ENCODE measurements at places on chromosomes 3 and 15. TPM values are rescaled to one million over a fixed set of nuclear protein-coding genes. Genes with fewer than 3 reads are reported as not detected.

DNA sequence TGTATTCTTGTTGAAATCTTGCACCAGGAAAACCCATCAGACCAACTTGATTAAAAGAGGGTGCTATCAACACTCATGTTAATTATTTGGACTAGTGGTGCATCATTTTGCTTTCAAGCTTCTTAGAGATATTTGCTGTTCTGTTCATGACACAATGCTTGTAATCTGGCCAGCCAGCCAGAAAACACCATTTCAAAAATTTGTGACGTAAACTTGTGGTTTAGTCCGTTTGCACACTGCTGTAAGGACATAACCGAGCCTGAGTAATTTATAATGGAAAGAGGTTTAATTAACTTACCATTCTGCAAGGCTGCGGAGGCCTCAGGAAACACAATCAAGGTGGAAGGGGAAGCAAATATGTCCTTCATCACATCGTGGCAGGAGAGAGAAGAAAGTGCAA lies 374.3 kb upstream of the TGFBR2 start:
- H3K36me3 ChIP-seq, result no peaks in the 10 kb centered on the region
- no peaks in the 10 kb centered on the region for H3K27me3 ChIP-seq
- peaks cover 9% of the 10 kb centered on the region for H3K4me1 ChIP-seq

DBR1 gene
- polyA plus RNA-seq, result 7.8 TPM

RTP1 gene
- polyA plus RNA-seq, result not detected

- H3K27me3 ChIP-seq, result no peaks in the 10 kb centered on the region
- H3K4me1 ChIP-seq, result peaks cover 15% of the 10 kb centered on the region
- H3K4me3 ChIP-seq, result no peak overlapping the region
- H3K36me3 ChIP-seq, result no peaks in the 10 kb centered on the region
Measured at GRCh38 chr15:52252781-52253180, 42.8 kb downstream of the MYO5C start.

DNA sequence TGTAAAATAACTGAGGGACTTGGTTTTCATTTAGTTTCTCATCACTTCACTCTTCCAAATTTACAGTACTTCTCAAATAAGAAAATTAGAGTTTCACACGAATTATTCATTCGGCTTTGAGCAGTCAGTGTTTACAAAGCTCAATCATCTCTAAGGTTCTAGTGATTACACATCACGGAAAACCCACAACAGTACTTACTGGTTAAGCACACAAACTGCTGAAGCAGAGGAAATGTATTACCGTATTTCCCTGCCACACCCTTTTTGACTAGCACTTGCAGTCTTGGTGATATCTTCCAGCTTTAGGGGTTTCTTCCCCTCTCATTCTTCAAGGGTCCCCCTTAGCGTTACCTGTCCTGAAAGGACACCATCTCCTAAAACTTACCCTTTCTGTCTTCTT lies 164.8 kb upstream of the CDIN1 start:
- H3K27me3 ChIP-seq, result no peaks in the 10 kb centered on the region
- H3K27ac ChIP-seq, result no peak overlapping the region
- no peaks in the 10 kb centered on the region for H3K4me1 ChIP-seq
- DNase-seq, result no peak

- no peaks in the 10 kb centered on the region for H3K4me1 ChIP-seq
- DNase-seq, result no peak
- H3K27me3 ChIP-seq, result no peaks in the 10 kb centered on the region
- no peak overlapping the region for H3K27ac ChIP-seq
- no peaks in the 10 kb centered on the region for H3K36me3 ChIP-seq
Measured at GRCh38 chr3:46853441-46854415, 9.5 kb downstream of the MYL3 start.

DNA sequence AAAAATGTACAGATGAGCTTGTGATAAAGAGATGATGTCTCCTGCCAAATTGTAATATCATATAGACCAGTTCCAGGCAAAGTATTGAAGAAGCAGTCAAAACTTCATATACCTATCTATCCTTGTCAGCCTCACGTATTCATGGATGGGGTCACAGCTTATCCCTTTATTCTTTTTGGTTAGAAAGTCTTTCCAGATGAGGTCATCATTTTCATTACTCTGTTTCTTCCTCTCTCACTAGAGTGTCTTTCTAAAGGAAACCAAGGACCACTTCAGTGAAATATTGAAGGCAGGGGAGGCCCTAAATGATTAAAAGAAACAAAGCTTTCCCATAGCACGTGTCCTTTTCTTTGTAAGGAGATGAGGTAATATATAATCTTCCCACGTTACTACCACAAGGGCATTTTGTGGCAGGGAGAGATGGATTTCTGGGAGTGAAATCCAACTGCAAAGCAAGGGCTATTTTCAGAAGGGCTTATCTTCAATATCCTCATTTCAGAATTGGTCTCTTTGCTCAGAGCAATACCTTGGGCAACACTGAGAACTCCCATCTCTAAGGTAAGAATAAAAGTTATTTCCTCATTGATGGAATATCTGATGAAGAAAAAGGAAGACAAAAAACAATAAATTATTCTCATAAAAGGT lies 260.2 kb downstream of the TIGIT start:
- H3K36me3 ChIP-seq, result no peaks in the 10 kb centered on the region
- DNase-seq, result no peak
- H3K4me1 ChIP-seq, result no peaks in the 10 kb centered on the region
- no peak overlapping the region for H3K4me3 ChIP-seq
- H3K27ac ChIP-seq, result no peak overlapping the region

SAXO2 gene
- polyA plus RNA-seq, result 14.8 TPM

DNA sequence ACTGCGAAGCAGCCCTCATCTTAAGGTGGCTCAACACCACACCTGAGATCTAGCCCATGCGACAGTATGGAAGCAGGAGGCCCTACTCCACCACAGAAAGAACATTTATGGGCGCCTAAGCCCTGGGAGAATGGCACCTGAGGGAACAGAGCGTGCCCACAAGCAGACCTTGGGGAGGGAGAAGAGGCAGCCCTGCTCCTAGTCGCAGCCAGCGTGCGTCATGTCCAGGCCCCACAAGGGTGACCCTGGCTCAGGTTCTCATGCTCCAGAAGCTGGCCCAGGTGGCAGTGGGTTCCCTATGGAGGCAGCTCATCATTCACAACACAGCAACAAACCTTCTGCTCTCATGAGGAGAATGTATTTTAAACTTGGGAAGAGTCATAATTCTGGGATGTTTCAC lies 19.3 kb upstream of the ANPEP start:
- no peak overlapping the region for H3K27ac ChIP-seq
- no peak overlapping the region for H3K4me3 ChIP-seq
- DNase-seq, result no peak
- H3K36me3 ChIP-seq, result peaks cover 33% of the 10 kb centered on the region
- H3K27me3 ChIP-seq, result no peaks in the 10 kb centered on the region
- peaks cover 20% of the 10 kb centered on the region for H3K4me1 ChIP-seq

DNA sequence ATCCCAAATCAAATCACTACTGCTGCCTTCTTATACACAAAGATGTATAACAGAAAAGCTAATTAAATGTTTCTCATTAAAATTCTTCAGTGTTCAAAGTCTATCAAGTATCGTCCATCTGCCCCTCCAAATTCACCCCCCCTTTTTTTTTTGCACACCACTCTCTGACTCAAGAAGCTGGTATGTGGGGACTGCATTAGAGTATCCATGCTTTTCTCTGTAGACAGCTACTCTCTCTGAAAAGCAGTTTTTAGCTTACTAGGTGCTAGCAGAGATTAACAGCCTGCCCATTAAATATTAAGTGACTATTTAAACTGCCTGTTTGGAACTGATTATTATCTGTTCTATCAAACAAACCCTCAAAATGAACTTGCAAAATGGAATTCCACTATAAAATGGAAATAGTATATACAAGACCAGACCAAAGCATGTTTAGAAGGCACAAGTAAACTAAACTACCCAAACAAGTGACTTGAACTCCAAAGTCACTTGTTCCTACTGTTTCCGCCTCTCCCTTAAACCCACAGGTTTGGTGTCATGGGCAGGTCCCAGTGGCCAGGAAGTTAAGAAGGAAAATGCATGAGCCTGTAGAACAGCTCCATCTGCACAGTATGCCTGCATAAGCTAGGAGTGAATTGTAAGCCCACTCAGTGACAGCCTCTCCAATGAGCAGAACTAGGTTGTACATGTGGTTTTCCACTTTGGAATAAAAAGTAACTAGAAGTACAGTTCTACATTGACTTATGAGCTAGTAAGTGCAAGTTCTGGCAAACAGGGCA lies 32.5 kb downstream of the GBE1 start:
- no peak for DNase-seq
- no peak overlapping the region for H3K4me3 ChIP-seq
- H3K36me3 ChIP-seq, result no peaks in the 10 kb centered on the region
- peaks cover 37% of the 10 kb centered on the region for H3K4me1 ChIP-seq
- H3K27ac ChIP-seq, result no peak overlapping the region

ZKSCAN7 gene
- polyA plus RNA-seq, result 0.46 TPM

PPP1R14D gene
- 0.63 TPM for polyA plus RNA-seq
